ENCODE measurements at places on chromosomes 12 and 14.

DNA sequence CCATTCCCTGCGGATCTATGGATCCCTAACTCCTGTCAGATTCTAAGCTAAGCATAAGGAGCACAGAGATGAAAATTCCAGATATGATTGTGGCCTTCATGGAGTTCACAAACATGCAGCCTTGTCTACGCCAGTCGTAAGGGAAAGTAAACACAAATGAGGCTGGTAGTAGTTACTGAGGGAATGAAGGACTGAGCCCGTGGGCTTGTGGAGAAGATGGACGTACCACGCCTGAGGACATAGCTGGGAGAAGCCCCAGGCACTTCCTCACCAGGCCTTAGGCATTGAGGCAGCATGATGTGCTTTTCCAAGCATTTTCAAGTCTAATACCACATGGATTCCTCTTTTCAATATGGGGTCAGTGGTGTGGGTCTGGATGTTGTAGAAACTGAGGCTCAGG is 515.2 kb downstream of the BCL11B start:
- no peaks in the 10 kb centered on the region for H3K27me3 ChIP-seq
- no peak for DNase-seq
- no peak overlapping the region for H3K27ac ChIP-seq
- H3K36me3 ChIP-seq = no peaks in the 10 kb centered on the region

- peak overlapping the region; percentile 27 for H3K4me3 ChIP-seq
- H3K27me3 ChIP-seq = no peaks in the 10 kb centered on the region
- DNase-seq = peak; percentile 94
- peak overlapping the region; percentile 85 for H3K27ac ChIP-seq
- H3K36me3 ChIP-seq = no peaks in the 10 kb centered on the region
- H3K4me1 ChIP-seq = peaks cover 29% of the 10 kb centered on the region
Observed at GRCh38 chr12:64625243-64626077, 15.2 kb downstream of the RASSF3 start.

DNA sequence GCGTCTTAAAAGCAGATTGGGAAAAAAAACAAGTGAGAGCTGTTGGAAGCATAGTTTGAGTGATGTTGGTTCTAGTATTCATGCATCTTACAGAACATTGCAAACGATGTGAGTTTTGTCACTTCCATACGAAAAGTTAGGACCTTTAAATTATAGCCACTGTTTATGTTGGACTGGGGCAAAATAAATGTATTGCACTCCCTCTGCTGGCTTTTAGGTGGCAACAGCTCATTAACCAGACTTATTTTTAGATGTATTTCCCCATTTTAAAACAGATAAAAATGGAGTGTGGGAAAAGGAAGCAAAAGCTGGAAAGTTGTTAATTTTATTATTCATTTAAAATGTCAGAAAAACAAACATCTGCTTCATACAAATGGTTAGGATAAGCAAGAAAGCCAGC is 111.9 kb downstream of the LGR5 start:
- no peak overlapping the region for H3K4me3 ChIP-seq
- H3K27me3 ChIP-seq = no peaks in the 10 kb centered on the region
- no peaks in the 10 kb centered on the region for H3K36me3 ChIP-seq
- H3K27ac ChIP-seq = no peak overlapping the region
- no peaks in the 10 kb centered on the region for H3K4me1 ChIP-seq

DNA sequence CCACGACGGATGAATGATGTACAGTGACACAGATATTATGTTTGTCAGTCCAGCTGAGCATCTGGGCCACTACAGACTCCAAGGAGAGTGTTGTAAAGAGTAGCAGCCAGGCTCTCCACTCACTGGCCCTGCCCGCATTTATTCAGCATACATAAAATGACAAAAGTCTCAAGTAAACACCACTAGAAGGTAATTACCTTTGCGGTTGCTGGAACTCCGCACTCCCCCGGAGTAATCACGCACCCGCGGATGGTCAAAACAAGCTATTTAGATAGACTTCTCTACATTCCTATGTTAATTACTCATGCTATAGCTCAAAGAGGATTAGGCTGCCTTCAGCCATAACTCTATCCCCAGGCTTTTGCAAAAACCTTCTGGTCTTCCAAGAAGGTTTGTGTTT is 18.8 kb upstream of the STRAP start:
- DNase-seq = peak; percentile 29
- no peak overlapping the region for H3K4me3 ChIP-seq
- peaks cover 5% of the 10 kb centered on the region for H3K4me1 ChIP-seq
- no peak overlapping the region for H3K27ac ChIP-seq
- no peaks in the 10 kb centered on the region for H3K27me3 ChIP-seq
- no peaks in the 10 kb centered on the region for H3K36me3 ChIP-seq

- H3K27me3 ChIP-seq = no peaks in the 10 kb centered on the region
- no peaks in the 10 kb centered on the region for H3K36me3 ChIP-seq
- peaks cover 16% of the 10 kb centered on the region for H3K4me1 ChIP-seq
- no peak overlapping the region for H3K4me3 ChIP-seq
Observed at GRCh38 chr12:47192051-47192450, 112.3 kb upstream of the AMIGO2 start.

GRCh38 chr12:127729381-127729780 is 537.6 kb upstream of the TMEM132C start:
- H3K27ac ChIP-seq = no peak overlapping the region
- H3K36me3 ChIP-seq = no peaks in the 10 kb centered on the region
- no peak for DNase-seq
- H3K27me3 ChIP-seq = no peaks in the 10 kb centered on the region

DNA sequence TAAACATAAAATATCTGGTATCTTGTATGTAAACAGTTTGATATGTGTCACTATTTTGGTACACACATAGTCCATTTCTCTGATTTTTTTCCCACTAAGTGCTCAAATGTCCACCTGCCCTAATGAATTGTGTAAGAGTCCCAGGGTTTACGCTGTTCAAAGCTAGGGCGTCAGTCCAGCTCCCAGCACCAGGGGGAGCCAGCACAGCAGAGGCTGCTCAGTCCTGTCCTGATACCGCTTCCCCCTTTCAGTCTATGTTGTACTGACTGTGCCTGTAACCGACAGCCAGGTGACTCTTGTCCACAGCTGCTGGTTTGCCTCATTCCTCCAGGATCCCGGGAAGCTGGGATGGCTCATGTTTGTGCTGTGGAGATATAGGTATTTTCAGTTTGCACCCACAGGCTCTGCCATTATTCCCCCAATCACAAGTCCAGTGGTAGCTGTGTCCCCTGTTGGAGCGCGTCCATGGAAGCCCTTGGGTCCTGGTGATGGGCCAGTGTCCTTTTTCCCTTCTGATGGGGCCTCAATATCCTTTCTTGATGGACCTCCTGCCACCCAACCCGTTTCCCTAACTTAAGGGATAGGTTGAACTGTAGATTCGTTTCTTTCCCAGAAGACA is 242.0 kb downstream of the NEDD1 start:
- no peaks in the 10 kb centered on the region for H3K36me3 ChIP-seq
- no peaks in the 10 kb centered on the region for H3K27me3 ChIP-seq
- no peak overlapping the region for H3K27ac ChIP-seq
- peak; percentile 4 for DNase-seq

GRCh38 chr14:54109521-54110120 is 153.0 kb upstream of the BMP4 start:
- H3K36me3 ChIP-seq = no peaks in the 10 kb centered on the region
- H3K4me3 ChIP-seq = no peak overlapping the region
- no peaks in the 10 kb centered on the region for H3K27me3 ChIP-seq
- H3K4me1 ChIP-seq = peaks cover 6% of the 10 kb centered on the region
- H3K27ac ChIP-seq = no peak overlapping the region
- no peak for DNase-seq

DNA sequence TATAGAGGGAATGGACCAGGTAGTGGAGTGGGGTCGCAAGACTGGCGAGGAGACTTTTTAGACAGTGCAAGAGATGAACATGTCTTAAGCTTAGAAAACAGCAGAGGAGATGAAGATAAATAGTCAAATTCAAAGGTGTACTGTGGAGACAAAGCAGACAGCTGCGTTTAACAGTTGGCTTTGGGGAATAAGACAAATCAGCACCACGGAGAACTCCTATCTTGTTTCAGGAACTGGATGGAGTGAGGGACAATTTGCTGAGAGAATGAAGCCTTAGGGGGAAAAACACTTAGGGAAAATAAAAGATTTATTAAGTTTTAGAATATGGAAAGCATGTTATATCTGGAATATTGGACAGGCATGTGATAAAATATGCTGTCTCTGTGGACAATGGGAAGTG is 458.8 kb downstream of the GLT1D1 start:
- no peaks in the 10 kb centered on the region for H3K27me3 ChIP-seq
- no peaks in the 10 kb centered on the region for H3K4me1 ChIP-seq

GRCh38 chr12:48758737-48759136 is 30.2 kb downstream of the ADCY6 start:
- no peaks in the 10 kb centered on the region for H3K36me3 ChIP-seq
- H3K27ac ChIP-seq = no peak overlapping the region
- H3K4me1 ChIP-seq = no peaks in the 10 kb centered on the region
- no peaks in the 10 kb centered on the region for H3K27me3 ChIP-seq
- H3K4me3 ChIP-seq = no peak overlapping the region

DNA sequence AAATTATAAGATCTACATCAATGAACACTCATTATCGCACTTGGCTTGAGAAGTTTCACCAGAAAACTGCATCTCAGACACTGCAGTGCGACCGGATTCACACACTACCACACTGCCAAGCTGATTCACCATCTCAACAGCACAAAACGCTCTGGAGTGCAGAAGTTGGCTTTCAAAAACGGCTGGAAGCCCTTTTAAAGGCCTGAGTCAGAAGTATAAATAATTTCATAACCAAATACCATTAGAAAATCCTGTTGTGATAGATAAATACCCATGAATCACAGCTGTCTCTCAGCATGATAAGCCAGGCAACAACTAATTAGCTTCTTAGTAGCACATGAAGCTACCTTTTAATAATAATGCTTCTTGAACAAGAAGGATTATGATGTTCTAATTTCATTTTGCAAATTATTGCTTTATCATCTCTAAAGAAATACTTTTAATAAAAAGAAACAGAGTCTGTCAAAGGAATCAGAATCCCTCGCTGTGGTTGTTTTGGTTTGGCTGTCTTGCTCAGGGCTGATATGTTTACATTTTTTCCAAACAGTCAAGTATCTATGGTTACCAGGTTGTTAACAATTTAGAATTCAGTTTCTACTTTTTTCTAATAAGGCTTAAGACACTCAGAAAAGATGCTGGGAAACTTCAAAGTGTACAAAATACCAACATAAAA is 51.2 kb downstream of the SLC2A13 start:
- H3K36me3 ChIP-seq = no peaks in the 10 kb centered on the region
- H3K27ac ChIP-seq = no peak overlapping the region
- peak; percentile 80 for DNase-seq
- no peaks in the 10 kb centered on the region for H3K27me3 ChIP-seq
- no peaks in the 10 kb centered on the region for H3K4me1 ChIP-seq

DNA sequence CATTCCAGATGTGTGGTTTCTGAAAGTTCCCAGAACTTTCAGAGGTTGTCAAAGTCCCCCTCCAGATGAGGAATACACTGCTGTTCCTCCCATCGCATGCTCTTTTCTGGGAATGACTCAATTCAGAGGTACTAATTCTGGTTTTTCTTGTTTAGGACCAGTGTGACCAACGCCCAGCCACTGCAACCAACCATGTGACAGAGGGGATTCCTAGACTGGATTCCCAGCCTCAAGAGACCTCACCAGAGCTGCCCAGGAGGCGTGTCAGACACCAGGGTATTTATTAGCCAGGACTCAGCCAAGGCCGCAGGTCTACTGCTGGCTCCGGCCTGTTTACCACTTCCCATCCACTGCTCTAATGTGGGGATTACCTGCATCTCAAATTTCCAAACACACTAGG is 24.2 kb downstream of the TRAFD1 start:
- H3K4me1 ChIP-seq = peaks cover 2% of the 10 kb centered on the region
- H3K4me3 ChIP-seq = no peak overlapping the region
- peaks cover 71% of the 10 kb centered on the region for H3K36me3 ChIP-seq
- no peaks in the 10 kb centered on the region for H3K27me3 ChIP-seq

GRCh38 chr14:100860556-100861187 is 34.8 kb downstream of the MEG3 start:
- no peaks in the 10 kb centered on the region for H3K27me3 ChIP-seq
- no peak overlapping the region for H3K27ac ChIP-seq
- no peaks in the 10 kb centered on the region for H3K4me1 ChIP-seq
- no peak for DNase-seq
- peaks cover 73% of the 10 kb centered on the region for H3K36me3 ChIP-seq

GRCh38 chr12:111304642-111305071 is 64.2 kb downstream of the PHETA1 start:
- H3K36me3 ChIP-seq = no peaks in the 10 kb centered on the region
- no peaks in the 10 kb centered on the region for H3K4me1 ChIP-seq
- no peak overlapping the region for H3K4me3 ChIP-seq
- peaks cover 1% of the 10 kb centered on the region for H3K27me3 ChIP-seq
- DNase-seq = no peak
- no peak overlapping the region for H3K27ac ChIP-seq

DNA sequence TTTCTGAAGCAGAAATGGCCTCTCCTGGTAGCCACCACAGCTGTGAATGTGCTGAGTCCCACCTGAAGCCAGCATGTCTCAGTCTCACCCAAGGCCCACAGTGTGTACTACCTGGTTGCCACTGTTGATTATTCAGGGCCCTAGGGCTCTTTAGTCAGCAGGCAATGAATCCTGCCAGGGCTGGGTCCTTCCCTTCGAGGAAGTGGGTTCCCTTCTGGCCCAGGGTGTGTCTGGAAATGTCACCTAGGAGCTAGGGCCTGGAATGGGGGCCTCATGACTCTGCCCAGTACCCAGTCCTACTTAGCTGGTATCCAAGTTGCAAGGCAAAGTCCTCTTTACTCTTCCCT is 207.4 kb downstream of the SYNE2 start:
- H3K27ac ChIP-seq = no peak overlapping the region
- DNase-seq = no peak
- no peaks in the 10 kb centered on the region for H3K36me3 ChIP-seq
- H3K4me3 ChIP-seq = no peak overlapping the region

GRCh38 chr14:31000629-31001338 is 24.7 kb upstream of the AP4S1 start:
- no peaks in the 10 kb centered on the region for H3K27me3 ChIP-seq
- no peak for DNase-seq
- H3K36me3 ChIP-seq = peaks cover 16% of the 10 kb centered on the region
- no peak overlapping the region for H3K4me3 ChIP-seq

- H3K27ac ChIP-seq = no peak overlapping the region
- H3K36me3 ChIP-seq = no peaks in the 10 kb centered on the region
- H3K27me3 ChIP-seq = no peaks in the 10 kb centered on the region
- no peak for DNase-seq
- H3K4me1 ChIP-seq = peaks cover 2% of the 10 kb centered on the region
- no peak overlapping the region for H3K4me3 ChIP-seq
Observed at GRCh38 chr14:85250414-85251189, 279.3 kb upstream of the FLRT2 start.

GRCh38 chr14:99736603-99737371 is 52.7 kb downstream of the CYP46A1 start:
- no peak for DNase-seq
- H3K36me3 ChIP-seq = no peaks in the 10 kb centered on the region
- H3K27ac ChIP-seq = no peak overlapping the region
- H3K27me3 ChIP-seq = no peaks in the 10 kb centered on the region
- H3K4me1 ChIP-seq = peaks cover 9% of the 10 kb centered on the region
- no peak overlapping the region for H3K4me3 ChIP-seq

GRCh38 chr12:131831635-131832041 is 3.4 kb downstream of the MMP17 start:
- DNase-seq = peak; percentile 53
- H3K27me3 ChIP-seq = no peaks in the 10 kb centered on the region
- no peaks in the 10 kb centered on the region for H3K36me3 ChIP-seq

- no peak for DNase-seq
- H3K36me3 ChIP-seq = no peaks in the 10 kb centered on the region
- no peak overlapping the region for H3K27ac ChIP-seq
- H3K27me3 ChIP-seq = peaks cover 8% of the 10 kb centered on the region
- no peak overlapping the region for H3K4me3 ChIP-seq
- no peaks in the 10 kb centered on the region for H3K4me1 ChIP-seq
Observed at GRCh38 chr14:34099635-34100034, 148.8 kb upstream of the EGLN3 start.
